ENCODE measurements at places on chromosomes 3 and 15.

- no peak for DNase-seq
Measured at GRCh38 chr3:119809249-119810017, 27.5 kb downstream of the NR1I2 start.

- DNase-seq, result no peak
Measured at GRCh38 chr3:143672396-143673165, 175.7 kb downstream of the SLC9A9 start.

GRCh38 chr3:45182915-45183871 lies 37.0 kb upstream of the CDCP1 start:
- DNase-seq, result peak; percentile 62

DNA sequence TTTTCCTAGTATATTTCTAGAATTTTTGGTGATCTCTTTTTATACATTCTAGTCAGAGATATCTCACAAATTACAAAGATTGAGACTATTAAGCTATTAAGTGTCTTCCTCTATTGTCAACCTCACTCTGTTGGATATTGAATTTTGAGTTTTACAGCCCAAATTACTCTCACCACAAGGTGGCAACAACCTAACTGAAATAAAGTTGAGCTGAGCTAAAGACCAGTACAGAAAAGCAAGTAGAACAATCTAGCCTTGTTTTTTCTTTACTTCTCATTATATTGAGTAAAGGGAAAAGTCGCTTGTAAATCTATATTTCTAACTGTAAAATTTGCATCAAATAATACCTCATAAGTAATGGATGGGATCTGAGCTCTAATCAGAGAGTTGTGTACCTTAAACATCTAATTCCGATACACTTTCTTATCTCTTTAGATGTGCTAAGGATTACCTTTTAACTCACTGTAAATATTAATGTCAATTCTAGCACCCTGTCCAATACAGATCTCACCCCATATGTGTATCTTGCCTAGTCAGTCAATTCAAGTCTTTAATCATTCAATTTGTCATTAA lies 13.6 kb upstream of the COMMD2 start:
- DNase-seq, result no peak

- DNase-seq, result no peak
Measured at GRCh38 chr15:93185796-93186195, 96.8 kb upstream of the RGMA start.

DNA sequence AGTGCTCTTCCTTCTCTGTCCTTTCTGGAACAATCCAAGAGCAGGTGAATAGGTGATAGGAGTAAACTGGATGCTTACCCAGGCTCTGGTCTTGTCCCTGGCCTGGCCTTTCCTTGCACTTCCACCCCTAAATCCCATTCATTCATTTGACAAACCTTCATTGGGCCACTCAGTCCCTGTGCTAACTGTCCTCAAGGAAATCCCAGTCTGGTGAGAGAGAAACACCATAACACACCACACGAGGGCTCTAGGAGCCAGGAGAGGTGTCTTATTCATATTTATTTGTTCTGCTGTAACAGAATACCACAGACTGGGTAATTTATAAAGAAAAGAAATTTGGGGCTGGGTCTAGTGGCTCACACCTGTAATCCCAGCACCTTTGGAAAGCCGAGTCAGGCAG lies 22.8 kb downstream of the EFCC1 start:
- peak; percentile 69 for DNase-seq

DNA sequence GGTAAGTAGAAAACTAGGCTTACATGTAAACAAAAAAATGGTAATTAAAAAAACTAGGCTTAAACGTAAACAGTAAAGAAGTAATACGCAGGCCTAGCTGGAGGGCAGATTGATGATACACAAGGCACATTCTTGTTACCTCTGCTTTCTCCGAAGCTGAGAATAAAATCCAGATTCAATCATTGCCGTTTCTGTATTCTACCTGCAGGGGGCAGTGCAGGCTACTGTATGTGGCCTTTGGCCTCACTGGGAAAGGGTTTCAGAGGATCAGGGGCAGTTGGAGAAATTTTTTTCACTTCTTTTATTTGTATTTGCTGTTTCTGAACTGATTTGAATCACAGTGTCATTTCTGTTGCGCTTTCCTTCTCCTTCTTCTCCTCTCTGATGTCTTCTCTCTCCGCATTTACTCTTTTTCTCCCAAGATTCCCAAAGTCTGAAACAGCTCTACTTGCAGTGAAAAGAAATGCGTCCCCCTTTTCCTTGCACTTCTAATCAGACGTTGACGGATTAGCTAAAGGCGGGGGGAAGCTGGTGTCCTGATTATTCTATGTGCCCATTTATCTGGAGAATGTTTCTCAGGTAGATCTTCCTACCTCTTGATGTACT lies 67.1 kb upstream of the MCTP2 start:
- peak; percentile 20 for DNase-seq

DNA sequence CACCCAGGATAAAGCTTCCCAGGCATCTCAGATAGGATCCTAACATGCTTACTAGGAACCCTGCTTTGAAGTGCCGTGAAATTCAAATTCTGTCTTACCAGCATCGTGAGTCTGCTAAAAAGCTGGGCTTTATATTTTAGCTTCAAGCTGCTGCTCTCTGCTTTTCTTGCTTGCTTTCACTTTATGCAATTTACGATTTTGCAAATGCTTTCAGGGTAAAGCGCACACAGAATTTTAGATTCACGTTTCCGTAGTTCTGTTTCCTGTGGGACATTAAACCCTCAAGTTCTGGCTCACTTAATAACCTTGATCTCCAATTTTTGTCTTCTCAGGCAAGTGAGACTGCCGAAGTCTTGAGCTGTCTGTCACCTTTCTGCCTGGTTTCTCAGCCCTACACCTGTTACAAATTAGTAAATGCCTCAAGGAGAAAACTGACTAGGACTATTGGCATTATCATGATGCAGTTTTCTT lies 170.5 kb upstream of the TGFBR2 start:
- no peak for DNase-seq

GRCh38 chr15:52006702-52007340 lies 12.2 kb upstream of the MAPK6 start:
- DNase-seq, result no peak

DNA sequence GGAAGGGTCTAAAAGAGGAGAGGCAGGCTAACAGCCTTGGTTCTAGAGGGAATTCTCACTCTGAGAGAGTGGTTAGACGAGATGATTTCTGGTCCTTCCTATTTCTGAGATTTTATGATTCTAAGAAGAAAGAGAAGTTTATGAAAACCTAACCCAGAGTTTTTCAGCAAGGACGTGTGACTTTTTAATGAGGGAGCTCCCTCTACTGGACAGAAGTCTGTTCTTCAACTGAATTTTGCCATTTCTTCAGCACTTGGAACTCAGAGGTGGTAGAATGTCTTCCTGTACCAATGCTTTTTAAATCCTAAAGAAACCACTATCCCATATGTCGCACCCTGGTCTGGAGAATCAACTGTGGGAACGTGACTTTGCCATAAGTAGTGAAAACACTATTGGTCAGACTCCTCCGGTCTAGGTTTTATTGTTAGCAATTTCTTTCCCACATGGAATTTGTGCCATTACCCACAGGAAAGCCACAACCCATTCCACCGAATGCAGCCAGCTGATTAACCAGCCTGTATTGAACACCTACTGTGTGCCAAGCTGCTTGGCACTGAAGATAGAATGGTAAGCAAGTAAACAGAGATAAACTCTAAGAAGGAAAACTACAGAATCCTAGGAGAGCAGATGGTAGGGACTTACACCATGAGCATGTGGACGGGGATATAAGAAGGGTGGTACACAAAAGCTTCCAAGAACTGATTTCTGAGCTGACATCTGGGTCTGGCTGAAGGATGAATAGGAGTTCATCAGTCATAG lies 199.5 kb upstream of the LMCD1 start:
- peak; percentile 41 for DNase-seq

DNA sequence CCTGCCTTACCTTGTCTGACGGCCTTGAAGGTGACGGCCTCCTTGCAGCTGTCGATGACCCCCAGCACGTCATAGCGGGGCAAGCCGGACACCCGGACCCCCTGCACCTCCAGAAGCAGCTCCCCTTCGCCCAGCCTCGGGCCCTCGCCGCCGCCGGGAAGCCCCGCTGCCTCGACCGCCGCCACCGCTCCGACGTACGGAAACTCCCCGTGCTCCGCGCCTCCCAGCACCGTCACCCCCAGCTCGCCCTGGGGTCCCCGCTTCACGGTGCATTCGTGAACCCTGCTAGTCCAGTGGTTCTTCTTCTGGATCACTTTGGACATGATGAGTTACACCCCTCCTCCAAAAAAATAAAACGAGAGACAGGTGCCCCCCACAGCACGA lies 740 bp downstream of the MAGI1 start:
- no peak for DNase-seq

- no peak for DNase-seq
Measured at GRCh38 chr3:45032113-45032512, 6.0 kb downstream of the CLEC3B start.

- DNase-seq, result no peak
Measured at GRCh38 chr15:65245096-65245856, 34.0 kb upstream of the CILP start.

GRCh38 chr3:186921578-186921977 lies 8.7 kb upstream of the ST6GAL1 start:
- no peak for DNase-seq

DNA sequence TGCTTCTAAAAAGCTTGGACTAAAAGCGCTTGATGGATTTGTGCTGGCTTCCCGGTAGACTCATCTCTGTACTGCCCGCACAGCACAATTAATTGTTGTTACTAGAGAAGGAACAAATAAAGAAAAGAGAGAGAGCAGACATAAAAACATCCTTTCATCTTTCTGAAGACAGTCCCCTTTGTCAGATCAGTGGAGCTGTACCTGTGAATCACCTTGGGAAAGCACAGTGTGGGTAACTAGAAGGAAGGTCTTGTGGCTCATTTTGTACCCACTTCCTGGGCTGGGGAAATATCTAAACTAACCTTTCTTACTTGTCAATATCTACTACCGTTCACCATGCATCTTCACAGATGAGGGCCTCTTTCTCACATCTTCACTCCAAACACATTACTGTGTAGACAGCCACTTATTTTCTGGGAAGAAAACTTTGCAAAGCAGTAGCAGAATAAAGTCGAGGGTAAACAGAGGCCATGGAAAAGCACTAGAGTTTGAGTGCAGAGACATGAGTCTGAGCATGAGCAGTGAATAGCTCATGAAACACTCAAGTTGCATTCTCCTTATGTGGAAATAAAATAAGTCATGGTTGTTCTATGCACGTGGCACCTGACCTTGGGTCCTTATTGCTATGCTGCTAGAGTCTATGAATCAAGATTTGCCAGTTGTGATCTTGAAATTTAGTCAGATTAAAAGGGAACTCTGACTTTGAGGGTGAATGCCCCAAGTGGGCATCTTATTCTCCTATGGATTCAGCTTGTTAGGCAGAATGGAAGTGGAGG lies 169.3 kb downstream of the LPP start:
- no peak for DNase-seq

DNA sequence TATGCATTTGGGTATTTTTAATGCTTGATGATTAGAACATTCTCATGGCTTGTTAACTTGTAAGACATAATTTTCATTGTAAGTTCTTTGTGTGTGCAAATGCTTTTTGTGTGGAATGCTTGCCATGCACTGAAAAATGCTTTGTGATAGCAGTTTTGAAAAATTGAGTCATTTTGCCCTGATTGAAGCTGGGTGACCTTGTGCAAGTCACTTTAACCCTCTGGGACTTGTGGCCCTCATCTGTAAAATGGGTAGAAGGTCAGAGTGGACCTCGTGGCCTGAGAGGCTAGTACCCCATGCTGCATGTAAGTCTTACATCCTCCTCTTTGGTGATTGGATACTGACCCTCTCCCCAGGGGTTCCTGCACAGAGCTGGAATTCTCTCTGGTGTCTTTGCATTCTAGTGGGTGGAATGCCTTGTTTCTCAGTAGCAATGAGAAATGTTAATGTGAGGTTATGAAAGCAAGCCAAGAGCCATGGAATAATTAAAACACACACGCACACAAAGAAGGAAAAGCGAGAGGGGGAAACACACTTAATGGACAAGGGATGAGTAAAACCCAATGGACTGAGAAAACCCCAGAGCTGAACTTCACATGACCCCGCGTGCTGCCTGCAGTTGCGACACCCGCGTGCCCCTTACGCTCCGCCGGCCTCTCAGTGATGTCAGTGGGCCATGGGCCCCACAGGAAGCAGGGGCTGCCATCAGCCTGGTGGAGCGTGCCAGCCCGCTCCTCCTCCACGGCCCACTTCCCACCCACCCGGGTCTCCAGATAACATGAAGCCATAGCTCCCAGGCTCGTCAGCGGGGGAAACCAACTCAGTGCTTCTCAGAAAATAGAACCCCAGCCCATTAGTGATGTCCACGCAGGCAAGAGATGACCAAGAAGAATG lies 44.0 kb downstream of the SMAD3 start:
- no peak for DNase-seq

DNA sequence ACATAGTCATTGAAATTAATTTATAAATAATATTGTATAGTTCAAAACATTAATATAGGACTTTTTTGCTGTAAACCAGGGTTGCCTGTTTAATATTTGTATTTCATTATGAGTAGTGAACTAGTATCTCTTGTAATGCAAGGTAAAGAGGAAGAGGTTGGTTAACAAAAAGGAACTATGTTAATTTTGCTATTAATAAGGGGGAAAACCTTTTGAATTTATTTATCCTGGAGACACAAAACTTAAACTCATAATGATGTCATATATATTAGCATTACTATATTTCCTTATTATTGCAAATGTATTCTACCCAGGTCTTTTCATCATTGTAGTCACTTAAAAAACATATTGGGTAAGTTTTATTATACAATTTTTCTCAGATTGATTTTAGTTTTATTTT lies 94.5 kb downstream of the CHL1 start:
- DNase-seq, result no peak

GRCh38 chr15:45635763-45636292 lies 999 bp downstream of the SQOR start:
- no peak for DNase-seq

DNA sequence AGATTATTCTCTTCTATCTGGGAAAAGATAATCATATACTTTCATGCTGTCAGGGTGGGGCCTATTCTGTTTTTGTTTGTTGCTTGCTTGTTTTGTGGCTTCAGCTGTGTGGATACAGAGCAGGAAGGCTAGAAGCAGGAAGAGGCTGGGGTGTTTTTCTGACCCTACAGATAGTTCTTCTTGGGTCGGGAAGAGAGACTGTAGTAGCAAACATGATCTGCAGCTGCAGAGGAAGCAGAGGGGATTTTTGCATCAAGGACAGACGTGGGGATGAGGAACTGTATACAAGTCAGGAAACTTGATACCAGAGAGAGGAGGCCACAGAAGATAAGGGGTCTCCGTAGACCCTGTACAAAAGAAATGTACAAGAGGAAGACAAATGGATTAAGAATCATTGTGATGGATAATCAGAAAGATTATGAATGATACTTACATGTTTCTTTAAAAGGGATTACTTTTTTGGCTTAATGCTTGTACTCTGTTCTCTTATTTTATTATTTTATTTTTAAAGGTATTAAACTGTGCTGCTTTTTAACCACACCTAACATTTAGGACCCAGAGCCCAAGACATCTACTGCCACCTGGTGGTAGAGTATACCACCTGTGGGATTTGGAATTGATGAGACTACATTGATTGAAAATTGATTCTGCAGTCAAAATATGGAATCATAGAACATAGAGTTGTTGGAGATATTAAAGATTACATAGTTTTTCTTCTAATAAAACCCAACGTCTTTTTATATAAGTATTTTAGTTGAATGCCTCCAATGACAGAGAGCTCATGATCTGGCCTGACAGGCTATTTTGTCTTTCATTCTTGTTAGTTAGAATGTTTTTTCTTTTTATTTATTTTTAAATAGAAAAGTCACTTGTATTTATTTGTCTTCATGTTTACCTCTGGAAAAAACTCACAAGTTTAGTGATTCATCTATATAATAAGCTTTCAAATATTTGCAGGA lies 87.3 kb upstream of the ROPN1 start:
- peak; percentile 32 for DNase-seq

Measured in HuH-7 (cell line).